ENCODE measurements at places on chromosomes 1 and 21. TPM values are rescaled to one million over a fixed set of nuclear protein-coding genes. Genes with fewer than 3 reads are reported as not detected.

Gene THRAP3
- 66.4 TPM for total RNA-seq

Gene DCAF6
- 161 TPM for total RNA-seq

GRCh38 chr21:39851002-39851618 is 16.1 kb upstream of the PCP4 start:
- H3K27me3 ChIP-seq, result no peaks in the 10 kb centered on the region
- H3K4me1 ChIP-seq, result no peaks in the 10 kb centered on the region
- no peak overlapping the region for H3K27ac ChIP-seq
- no peaks in the 10 kb centered on the region for H3K36me3 ChIP-seq
- no peak overlapping the region for H3K4me3 ChIP-seq
- no peak for DNase-seq

DNA sequence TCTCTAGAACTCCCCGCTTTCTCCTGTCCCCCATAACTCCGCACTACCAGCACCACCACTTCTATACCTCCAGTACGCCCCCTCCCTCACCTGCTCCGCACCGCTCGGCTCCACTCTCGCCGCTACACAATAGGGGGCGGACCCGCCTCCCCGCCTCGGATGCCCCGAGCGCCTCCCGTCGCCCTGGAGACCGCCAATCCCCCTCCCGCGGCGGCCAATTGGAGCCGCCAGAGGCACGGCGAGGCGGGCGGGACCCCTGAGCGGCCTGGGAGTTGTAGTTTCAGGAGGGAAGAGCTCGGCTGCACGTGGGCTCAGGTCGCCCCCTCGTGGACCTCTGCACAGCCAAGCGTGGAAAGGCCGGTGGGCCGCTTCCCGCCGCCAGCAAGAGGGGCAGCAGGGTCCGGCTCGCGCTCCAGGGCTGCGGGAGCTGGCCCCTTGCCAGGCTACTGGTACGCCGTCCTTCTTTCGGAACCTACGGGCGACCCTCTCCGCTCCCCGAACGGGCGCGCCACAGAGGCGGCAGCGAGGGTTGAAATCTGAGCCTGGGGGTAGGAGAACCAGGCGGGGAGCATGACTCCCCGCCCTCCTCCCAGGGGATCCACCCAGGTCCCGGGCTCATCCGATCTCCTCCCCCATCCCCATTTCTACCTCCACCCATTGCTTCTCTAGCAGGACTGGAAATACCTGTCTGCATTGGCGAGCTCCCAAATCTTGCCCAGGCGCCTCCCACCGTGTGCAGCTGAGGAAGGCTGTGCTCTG is at the start of gene IGSF9:
Gene IGSF9 (minus strand): TSS at position 131 of the 759 bp plus-strand sequence. CDS start 2,159 bp downstream, outside the sequence.
- H3K27me3 ChIP-seq, result no peaks in the 10 kb centered on the region
- peak within 1 kb of the TSS; percentile 25 for H3K4me3 ChIP-seq
- H3K27ac ChIP-seq, result peak within 1 kb of the TSS; percentile 37

DNA sequence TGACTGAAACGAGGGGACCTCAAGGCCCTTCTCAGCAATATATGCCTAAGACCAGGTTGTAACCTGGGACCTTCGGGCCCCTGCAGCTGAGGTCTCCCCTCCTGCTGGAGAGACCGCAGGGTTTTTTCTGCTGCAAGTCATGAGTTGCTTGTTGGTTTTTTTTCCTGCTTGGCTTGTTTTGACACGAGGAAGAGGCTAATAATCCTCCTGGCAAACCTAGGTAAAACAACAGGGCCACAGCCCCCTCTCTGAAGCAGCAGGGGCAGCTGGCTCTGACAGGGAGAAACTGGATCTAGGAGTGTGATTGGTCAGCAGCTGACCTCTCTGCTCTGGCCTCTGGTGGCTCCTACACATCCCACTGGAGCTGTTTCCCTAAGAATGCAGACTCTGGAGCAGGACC is 69.0 kb downstream of the CD34 start:
- H3K27me3 ChIP-seq, result no peaks in the 10 kb centered on the region
- DNase-seq, result no peak

Data from right atrium auricular region (tissue), 2 donors.